C1 segment of cervical spinal cord (tissue), 14 donors: ENCODE measurements at places on chromosomes 11 and 22.
A peak's percentile ranks its signal among the peaks of the same experiment; 100 is the strongest.

- no peak for DNase-seq
Observed at GRCh38 chr11:32430568-32431381, 4.6 kb downstream of the WT1 start.

DNA sequence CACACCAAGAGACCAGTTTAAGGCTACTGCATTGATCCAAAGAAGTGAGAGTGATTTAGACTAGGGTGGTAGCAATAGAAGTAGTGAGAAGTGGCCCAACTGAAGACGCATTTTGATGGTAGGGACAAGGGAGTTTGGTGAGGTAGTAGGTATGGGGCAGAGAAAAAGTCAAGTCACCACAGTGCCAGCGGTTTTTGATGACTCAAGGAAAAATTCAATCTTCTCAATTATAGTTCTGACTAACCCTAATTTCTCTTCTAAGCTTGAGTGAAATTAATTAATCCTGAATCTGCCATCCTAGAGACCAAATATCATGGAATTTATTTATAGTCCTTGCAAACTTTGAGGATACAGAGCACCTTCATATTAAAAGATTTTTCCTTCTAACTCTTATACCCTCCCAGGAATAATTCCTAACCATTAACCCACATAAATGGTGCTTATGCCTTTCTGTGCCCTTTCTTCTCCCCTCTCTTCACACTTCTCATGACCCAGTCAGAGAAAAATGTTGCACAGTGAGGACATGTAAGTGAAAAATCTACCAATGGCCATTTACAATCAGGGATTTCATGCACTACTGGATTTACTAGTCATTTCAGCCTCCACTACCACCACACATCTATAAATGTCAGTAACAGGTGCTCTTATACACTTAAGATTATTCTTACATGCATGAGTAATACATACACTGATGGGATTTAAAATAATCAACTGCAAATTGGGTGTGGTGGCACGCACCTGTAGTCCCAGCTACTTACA is 45.9 kb upstream of the ARHGAP32 start:
- DNase-seq, result no peak

DNA sequence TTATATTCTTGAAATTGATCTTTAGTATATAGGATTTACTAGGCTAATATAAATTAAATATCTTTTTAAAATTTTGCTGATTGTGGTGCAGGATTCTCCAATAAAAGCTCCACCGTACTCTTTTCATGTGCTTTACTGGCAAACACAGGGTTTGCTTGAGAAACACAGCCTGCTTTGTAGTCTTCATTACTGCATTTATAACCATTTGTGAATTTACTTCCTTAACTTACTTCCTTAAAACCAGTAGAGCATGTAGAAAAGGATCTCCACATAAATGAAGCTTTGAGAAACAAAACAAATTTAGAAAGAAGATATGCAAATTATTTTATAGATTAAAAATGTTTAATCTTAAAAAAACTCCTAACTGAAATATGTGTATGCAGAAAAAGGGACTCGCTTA is 28.8 kb downstream of the SWAP70 start:
- DNase-seq, result no peak

DNA sequence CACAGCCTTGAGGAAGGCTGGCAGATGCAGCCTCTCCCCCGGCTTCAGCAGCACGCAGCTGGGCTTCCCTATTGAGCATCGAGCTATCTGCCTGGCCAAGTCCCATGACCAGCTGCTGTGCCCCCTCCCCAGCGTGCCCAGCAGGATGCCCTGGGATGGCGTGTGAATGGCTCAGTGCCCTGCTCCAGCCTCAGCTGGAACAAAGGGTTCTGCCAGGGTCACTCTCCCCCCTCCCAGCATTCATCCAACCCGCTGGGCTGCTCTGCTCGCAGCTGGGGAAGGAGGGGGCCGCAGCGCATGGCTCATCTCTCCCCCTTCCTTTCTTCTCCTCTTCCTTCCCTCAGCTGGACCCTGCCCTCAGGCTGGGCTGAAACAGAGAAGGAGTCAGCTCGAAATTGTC is 14.5 kb downstream of the LRP4 start:
- peak; percentile 94 for DNase-seq

DNA sequence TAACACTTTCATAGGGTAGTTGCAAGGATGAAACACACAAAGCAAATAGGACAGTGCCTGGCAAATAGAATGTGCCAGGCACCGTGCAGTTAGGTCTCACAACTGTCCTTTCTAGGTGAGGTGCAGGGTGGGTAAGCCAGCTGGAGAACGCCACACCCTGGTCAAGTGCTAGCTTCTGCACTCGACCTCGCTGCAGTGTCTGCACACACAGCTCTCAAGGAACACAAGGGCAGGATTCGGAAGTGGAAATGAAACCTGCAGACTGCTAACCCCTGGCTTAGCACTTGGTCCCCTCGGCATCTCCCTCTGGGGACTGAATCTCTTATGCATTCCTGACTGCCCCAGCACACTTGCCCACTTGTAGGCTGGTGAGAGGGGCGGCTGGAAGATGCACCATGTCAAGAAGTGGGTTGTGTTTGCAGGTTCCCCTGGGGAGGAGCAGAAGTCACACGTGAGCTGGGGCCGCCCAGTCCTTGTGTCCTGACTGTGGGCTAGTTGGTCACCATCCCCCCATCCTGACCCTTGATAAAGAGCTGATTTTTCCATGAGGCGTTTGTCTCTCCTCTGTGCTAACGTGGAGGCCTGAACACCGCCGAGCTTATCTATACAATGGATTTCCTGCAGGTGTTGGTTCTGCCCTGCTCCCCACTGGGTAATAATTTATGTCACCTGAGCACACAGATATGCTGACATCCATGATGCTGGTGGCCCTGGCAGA is 89.0 kb downstream of the MICAL2 start:
- DNase-seq, result no peak

GRCh38 chr22:45321827-45322226 is 12.1 kb downstream of the FAM118A start:
- no peak for DNase-seq

GRCh38 chr11:64086258-64087123 is 50.8 kb downstream of the FLRT1 start:
- DNase-seq, result no peak

DNA sequence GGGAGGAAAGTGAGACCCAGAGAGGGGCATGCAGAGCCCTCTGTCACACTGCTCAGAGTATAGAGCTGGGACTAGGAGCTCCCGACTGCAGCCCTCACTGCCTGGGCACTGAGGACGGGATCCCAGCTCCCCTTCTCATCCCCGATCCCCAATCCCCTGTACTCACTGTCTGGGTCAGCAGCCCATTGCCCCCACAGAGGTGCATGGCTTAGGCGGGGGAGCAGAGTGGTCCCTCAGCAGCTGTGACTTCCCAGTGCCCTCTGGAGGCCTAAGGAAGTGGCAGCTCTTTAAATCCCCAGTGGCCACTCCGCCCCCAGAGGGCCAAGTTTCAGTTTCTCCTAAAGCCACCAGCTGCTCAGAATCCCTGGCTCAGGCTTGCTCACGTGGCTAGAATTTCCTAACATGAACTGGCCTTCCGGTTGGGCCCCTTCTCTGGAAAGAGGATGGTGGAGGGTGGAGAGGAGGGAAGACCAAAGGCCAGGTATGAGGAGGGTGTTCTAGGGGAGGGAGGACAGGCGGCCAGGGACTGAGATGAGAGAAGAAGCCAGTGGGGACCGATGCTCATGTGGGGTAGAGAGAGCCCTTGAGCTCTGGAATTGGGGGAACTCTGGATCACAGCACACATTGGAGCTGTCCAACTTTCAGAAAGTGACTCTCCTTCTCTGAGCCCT is at the start of gene BATF2:
TSS of gene BATF2 (minus strand) at position 262 of the 671 bp plus-strand sequence. CDS start at position 205, 57 bp downstream.
- DNase-seq, result peak; percentile 49

DNA sequence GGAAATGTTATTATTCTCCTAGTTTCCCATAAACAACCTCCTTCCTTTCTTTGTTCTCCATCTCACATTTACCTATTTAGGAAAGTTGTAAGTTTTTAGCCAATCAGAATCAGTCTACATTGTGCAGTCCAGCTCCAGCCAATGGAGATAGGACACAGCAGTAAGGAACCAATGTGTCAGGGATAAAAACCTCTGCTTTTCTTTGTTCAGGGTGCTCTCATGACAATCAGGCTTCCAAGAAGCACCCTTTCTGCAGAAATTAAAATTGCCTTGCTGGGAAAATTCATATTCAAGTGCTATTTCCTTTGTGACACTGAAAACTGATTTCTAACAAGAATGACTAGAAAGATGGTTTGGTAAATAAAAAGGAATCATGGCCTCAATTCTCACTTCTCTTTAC is 14.6 kb downstream of the SCGB2A1 start:
- no peak for DNase-seq
